ENCODE measurements at places on chromosomes 4 and X. TPM values are rescaled to one million over a fixed set of nuclear protein-coding genes. Genes with fewer than 3 reads are reported as not detected.

- no peak for DNase-seq
These were observed 440.3 kb downstream of the ZIC3 start for GRCh38 chrX:138006180-138006579.

DNA sequence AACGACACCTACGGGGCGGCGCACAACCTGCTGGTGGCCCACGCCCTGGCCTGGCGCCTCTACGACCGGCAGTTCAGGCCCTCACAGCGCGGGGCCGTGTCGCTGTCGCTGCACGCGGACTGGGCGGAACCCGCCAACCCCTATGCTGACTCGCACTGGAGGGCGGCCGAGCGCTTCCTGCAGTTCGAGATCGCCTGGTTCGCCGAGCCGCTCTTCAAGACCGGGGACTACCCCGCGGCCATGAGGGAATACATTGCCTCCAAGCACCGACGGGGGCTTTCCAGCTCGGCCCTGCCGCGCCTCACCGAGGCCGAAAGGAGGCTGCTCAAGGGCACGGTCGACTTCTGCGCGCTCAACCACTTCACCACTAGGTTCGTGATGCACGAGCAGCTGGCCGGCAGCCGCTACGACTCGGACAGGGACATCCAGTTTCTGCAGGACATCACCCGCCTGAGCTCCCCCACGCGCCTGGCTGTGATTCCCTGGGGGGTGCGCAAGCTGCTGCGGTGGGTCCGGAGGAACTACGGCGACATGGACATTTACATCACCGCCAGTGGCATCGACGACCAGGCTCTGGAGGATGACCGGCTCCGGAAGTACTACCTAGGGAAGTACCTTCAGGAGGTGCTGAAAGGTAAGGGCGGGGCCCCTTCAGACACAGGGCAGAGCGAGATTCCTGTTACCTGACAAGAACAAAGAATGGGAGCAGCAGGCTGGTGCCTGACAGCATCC, 11.7 kb downstream of the RPL9 start:
- DNase-seq, result no peak

DNA sequence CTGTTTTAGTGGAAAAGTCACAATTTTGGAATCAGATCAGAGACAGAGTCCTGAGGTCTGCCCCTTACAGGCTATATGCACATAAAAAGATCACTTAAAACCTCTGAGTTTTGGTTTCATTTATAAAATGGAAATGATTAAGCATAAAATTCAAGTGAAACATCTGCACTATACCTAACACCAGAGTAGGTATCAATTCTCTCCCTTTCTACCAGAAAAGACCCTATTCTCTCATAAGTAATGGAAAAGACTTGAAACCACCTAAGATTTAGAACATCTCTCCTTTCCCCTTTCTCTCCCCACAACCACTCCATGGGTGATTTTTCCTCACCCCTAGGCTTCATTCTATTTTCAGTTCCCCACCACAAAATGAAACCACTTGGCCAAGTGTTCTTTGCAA, 907 bp downstream of the LHFPL1 start:
- no peak for DNase-seq

DNA sequence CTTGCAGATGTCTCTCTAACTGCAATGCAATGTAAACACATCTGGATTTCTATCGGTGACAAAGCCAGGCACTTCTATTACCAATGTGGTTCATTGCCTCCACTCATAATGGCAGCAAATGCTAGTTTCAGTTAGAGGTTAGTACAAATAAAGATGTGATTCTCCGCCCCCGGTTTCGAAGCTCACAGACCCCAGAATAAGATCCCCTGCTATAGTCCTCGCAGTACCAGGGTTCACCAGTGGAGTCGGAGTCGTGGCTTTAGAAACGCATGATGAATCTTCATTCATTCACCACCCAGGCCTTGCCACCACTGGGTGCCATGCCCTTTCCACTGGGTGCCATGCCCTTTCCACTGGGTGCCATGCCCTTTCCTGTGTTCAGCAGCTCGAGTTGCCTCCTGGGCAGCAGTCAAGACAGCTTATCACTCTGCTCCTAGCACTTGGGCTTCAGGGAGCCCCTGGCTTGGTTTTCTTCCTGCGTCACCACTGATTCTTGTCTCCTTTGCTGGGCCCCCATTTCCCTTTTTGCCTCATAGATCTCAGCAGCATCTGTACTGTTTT, 3.5 kb upstream of the NAA10 start:
- DNase-seq, result no peak

DNA sequence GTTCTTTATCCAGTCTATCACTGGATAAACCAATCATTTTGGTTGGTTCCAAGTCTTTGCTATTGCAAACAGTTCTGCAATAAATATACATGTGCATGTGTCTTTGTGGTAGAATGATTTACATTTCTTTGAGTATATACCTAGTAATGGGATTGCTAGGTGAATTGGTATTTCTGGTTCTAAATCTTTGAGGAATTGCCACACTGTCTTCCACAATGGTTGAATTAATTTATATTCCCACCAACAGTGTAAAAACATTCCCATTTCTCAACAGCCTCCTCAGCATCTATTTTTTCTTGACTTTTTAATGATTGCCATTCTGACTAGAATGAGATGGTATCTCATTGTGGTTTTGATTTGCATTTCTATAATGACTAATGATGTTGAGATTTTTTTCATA, 791.7 kb upstream of the AGA start:
- DNase-seq, result no peak

GRCh38 chr4:16075975-16076757, 7.7 kb downstream of the PROM1 start:
- no peak for DNase-seq

The PDZD11 gene
- 113 TPM for total RNA-seq

The TCEANC gene
- 3.0 TPM for total RNA-seq

The HTR2C gene
- 2.2 TPM for total RNA-seq

The CHRDL1 gene
- total RNA-seq, result not detected

The MRPS18C gene
- 38.3 TPM for total RNA-seq
